GM04504 (cell line): ENCODE measurements at places on chromosomes 1 and 21.
A peak's percentile ranks its signal among the peaks of the same experiment; 100 is the strongest.

DNA sequence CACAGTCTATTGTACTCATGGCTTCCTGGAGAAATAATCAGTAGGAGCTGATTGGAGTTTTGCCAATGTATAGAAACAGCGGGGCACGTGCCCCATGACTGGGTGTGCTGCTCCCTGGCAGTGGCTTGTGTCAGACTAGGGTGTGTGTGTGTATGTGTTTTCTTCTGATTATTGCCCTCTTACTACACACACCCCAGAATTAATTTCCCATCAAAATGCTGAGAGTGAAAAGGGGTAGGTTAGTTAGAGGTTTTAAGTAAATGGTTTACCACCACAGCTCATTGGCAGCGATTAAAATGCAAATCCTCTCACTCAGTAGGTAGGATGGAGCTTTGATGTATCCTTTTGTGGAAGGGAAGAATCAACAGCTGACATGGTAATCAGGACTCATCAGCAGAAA, 29.9 kb downstream of the HHAT start:
- no peak for DNase-seq

DNA sequence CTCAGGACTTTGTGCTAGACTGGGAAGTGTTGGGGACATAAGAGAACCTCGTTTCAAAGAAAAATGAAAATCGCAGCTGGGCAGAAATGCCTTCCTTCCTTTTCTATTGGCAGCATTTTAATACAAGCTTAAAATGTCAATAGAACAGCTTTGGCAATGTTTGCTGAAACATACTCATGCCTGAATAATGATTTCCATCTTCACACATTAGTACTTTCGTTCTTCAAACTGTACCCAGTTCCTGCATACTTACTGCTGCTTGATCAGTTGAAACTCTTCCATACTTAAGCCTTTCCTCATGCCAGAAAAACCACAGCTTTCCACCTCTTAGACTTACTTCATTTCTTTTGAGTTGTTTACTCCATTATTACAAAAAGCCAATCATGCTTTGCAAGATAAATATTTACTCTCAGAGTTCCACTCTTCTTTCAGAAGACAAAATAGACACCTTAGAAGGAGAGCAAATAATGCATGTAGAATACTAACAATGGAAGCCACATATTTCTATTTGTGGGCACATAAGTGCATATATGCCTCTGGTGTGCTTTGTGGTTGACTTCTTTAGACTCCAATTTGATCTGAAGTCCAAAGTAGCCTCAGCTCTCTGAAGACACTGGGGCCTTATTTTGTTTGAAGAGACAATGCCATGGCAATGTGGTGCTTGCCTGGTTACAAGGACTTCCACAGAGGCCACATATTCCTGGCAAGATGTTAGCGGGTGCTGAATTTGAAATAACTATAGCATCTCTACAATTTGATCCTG, 22.7 kb upstream of the CD55 start:
- no peak for DNase-seq

GRCh38 chr21:42164064-42164789, 54.7 kb upstream of the ABCG1 start:
- DNase-seq = no peak

- peak; percentile 32 for DNase-seq
These were observed 22.9 kb upstream of the LDLRAP1 start for GRCh38 chr1:25520446-25521061.

DNA sequence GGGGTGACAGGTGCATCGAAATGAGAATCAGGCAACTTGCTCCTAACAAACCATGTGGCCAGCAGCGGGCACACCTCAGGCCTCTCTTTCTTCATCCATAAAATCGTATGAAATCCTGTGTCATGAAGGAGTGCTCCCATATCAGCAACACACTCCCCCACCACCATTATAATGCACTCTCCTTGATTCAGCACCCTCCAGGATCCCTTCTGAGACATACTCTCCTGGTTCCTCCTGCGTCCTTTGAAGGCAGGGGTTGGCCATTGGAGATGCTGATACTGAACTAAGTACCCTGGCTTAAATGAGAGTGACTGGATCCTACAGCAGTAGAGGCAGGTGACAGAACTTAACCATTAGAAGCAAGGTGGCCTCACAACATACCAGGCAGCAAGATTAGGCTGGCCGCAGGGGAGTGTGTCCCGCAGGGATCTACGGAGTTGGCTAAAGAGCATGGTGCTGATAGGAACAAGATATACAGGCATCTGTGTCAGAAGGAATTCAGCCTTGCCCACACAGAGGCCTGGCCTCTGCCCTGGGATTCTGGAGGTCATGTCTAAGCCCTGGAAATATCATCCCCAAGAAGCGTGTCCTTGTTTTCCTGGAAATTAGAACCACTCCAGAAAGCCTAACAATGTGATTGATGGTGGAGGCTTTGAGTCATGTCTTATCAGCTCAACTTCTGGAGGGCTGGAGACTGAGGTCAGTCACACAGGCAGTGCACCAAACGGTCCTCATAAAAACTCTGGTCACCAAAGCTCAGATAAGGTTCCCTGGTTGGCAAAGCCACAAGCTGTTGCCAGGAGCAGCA, 16.8 kb downstream of the S100A7A start:
- DNase-seq = no peak

DNA sequence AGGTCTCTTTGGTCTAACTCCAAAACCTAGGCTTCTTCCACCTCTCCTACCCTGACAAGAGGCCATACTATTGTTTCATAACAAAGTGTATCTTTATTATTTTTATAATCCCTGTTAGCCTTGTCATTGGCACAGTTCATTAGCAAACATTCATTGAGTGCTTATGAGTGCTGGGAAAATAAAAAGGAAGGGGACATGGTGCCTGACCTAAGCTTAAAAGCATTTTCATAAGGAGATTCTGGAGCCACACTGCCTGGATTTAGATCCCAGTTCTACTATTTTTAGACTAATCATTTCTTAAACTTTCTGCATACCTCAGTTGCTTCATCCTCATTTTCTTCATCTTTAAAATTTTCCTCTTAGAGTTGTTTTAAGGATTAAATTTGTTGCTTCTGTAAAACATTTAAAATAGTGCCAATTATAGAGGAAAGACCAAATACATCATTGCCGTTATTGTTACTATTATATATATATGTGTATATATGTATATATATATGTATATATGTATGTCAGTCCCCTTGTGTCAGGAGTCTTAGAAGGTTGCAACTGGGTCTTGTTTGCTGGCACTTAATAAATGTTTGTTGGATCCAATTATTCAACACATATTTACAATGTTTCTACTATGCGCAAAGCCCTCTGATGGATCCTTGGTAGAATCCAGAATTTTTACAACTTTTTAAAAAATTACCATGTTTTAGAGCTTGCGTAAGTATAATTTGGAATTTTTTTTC, 250.9 kb upstream of the SGIP1 start:
- DNase-seq = no peak

DNA sequence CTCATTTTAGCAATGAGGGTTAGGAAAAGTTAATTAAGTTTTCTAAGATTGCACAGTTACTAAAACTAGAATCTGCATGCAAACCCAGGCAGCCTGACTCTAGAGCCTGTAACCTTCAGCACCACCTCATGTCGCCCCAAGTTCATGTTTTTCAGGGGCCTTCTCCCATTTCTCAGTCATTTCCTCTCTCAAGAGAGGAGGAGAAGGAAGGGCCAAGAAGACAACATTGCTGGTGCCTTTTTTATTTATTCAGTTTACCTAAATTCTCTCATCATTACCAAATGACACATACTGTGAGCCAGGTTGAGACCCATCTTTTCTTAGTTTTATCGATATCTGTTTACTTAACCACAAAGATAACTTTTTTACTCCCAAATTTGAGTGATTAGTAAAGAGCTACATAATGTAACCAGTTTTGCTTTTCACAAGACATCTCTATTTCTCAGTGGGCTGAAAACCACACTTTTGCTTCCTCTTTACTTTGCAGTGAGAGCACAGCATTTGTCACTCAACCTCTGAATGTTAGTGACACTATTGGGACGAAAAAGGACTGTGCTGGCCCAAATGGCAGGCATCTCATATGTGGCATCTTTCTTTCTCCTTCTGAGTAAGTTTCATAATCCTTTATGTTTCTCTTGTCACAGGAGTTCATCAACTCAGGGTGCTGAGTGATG, at the start of gene CD101:
Gene CD101, plus strand, starts transcription at position 507 of the 674 bp plus-strand sequence. Its CDS starts 58 bp downstream, at position 565.
- no peak for DNase-seq
